Dorsolateral prefrontal cortex (tissue), 122 donors: ENCODE measurements at places on chromosomes 16 and 17. TPM values are rescaled to one million over a fixed set of nuclear protein-coding genes. Genes with fewer than 3 reads are reported as not detected.

FUS gene
- 200 TPM for total RNA-seq

NTN3 gene
- total RNA-seq, result 2.3 TPM

MAPT gene
- 462 TPM for total RNA-seq

GAST gene
- not detected for total RNA-seq

KRT23 gene
- total RNA-seq, result not detected

GJD3 gene
- total RNA-seq, result not detected

SLC16A5 gene
- total RNA-seq, result 0.47 TPM

KRT28 gene
- total RNA-seq, result not detected

CMTM2 gene
- total RNA-seq, result 0.87 TPM

TNFRSF17 gene
- total RNA-seq, result not detected

XAF1 gene
- 42.6 TPM for total RNA-seq

TEKT1 gene
- 0.51 TPM for total RNA-seq

CBFA2T3 gene
- 17.3 TPM for total RNA-seq

LRRC37A gene
- 9.5 TPM for total RNA-seq

CCL4L2 gene
- 0.85 TPM for total RNA-seq

NPIPB13 gene
- 41.5 TPM for total RNA-seq

KRT27 gene
- total RNA-seq, result not detected

MT1A gene
- 9.3 TPM for total RNA-seq

GNGT2 gene
- 1.3 TPM for total RNA-seq

USP7 gene
- total RNA-seq, result 128 TPM

RNF112 gene
- 53.3 TPM for total RNA-seq

MRPL10 gene
- 39.8 TPM for total RNA-seq

KRTAP16-1 gene
- total RNA-seq, result not detected

NTN1 gene
- 9.8 TPM for total RNA-seq

CDH3 gene
- 7.8 TPM for total RNA-seq

KCNH6 gene
- total RNA-seq, result 1.2 TPM

ASPA gene
- total RNA-seq, result 19.3 TPM

NPIPA2 gene
- 17.9 TPM for total RNA-seq

TBC1D28 gene
- total RNA-seq, result not detected

UMOD gene
- total RNA-seq, result not detected

ADAP2 gene
- 9.9 TPM for total RNA-seq

MLLT6 gene
- total RNA-seq, result 242 TPM

TAC4 gene
- not detected for total RNA-seq

G6PC1 gene
- not detected for total RNA-seq

PVALEF gene
- total RNA-seq, result not detected

CD300H gene
- total RNA-seq, result not detected

TNFRSF12A gene
- 3.2 TPM for total RNA-seq

KRTAP9-2 gene
- not detected for total RNA-seq

TIGD7 gene
- total RNA-seq, result 18.6 TPM

AIPL1 gene
- total RNA-seq, result not detected

MRPL27 gene
- 61.5 TPM for total RNA-seq

OR3A3 gene
- not detected for total RNA-seq

AANAT gene
- total RNA-seq, result 0.26 TPM

SPNS2 gene
- 70.9 TPM for total RNA-seq

EPN3 gene
- 4.2 TPM for total RNA-seq
